CD4-positive, alpha-beta T cell treated with Interleukin-2 at 100 ng/mL for 4 hours (primary cell): ENCODE measurements at places on chromosomes 4 and X.

GRCh38 chr4:77538574-77539157 is 67.0 kb upstream of the CXCL13 start:
- no peak for DNase-seq

DNA sequence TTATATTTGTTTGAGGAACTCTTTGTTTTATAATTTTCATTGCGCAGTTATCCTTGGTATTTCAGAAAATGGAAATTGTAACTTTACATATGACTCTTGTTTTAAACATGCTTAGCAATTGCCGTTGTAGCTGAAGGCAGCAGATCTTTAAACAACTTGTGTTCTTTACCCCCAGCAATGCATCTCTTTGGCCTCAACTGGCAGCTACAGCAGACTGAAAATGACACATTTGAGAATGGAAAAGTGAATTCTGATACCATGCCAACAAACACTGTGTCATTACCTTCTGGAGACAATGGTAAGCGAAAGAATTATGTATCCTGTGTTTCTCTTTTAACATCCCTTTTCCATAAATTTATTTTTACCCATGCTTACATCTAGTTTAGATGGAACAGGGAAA is 263.6 kb downstream of the DCTD start:
- no peak for DNase-seq

GRCh38 chr4:185122681-185123345 is 20.3 kb upstream of the SLC25A4 start:
- DNase-seq: no peak

DNA sequence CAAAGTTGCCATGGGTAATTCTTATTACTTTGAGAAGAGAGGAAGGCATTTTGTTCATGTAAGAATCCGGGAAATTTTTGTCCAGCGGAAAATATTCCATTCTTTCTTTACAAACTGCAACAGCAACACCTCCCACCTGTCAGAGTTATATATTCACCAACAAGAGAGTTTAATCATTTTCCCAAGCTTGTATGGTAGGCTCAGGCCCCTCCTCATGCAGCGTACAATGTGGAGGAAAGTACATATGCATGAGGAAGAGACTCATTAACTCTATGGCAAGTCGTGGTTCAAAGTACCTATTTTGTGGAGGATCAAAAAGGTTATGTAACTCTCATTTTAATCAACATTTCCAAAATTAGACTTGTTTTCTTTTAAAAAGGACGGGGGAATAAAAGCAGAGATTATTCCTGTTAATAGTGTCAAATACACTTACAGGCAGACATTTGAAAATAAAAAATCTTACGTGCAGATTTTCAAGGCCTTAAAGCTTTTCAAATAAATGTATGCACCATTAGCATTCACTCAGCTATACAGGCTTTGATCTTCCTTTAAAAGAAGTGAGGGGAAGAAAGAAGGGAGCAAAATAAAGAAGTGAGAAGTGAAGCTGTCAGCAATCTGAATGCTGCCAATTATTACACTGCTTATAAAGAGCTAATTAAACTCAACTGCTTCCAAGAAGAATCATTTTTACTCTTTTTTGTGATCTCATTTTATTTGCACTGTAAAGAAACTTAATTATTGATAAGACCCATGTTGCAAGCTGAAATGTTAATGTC is 204.8 kb downstream of the FAT4 start:
- DNase-seq: no peak

DNA sequence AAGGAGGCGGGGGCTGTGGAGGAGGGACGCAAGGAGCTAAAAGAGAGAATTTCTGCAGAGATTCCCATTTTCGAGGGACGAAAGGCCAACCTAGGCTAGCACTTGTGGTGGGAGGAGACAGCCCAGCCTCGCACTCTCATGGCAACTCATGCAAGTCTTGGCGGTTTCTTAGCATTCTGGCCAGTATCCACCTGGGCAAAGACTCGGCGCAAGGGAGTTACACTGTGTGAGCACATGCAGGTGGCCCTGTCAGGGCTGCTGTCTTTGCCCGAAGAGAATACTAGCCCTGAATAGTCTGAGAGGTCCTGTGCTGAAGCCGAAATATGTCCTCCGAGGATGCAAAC is 15.5 kb downstream of the MCF2 start:
- no peak for DNase-seq

GRCh38 chr4:65653740-65654361 is 16.4 kb downstream of the EPHA5 start:
- no peak for DNase-seq

GRCh38 chrX:154044091-154044490 is 24.4 kb upstream of the IRAK1 start:
- DNase-seq: no peak

- DNase-seq: no peak
Measured at GRCh38 chrX:49058794-49059193, at the start of gene CCDC120. Gene CCDC120 (plus strand): TSS chrX:49058999. CDS start chrX:49062042, 3,043 bp downstream.

- no peak for DNase-seq
Measured at GRCh38 chr4:6324461-6324998, 54.9 kb downstream of the WFS1 start.

DNA sequence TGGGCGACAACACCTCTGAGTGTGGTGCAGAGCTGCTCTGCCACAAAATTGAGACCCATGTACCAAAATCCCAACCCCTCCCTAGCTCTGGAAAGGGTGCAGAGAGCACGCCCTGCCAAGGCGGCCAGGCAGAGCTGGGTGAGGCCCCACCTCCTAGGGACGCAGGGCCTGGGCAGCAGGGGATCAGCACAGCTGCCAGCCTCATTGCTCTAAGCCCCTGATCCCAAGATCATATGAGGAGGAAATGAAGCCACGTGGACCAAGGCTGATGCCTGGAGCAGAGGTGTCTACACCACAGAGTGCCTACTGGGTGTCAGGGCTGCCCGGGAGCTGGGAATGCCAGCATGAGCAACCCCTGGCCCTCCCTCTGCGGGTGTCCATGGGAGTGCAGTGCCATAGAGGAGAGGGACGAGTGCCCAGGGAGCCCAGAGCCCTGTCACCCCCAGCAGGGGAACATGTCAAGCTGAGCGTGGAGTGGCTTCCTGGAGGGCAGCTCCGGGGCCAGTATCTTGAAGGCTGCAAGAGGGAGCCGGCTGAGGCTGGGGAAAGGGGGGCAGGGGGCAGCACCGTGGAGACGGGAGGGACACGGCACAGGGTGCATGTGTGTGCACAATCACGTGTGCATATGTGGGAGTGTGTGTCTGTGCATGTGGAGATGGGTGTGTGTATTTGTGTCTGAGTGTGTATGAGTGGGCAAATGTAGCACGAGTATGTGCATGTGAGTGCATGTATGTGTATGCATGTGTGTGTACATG is 63.9 kb upstream of the PSAPL1 start:
- DNase-seq: no peak

DNA sequence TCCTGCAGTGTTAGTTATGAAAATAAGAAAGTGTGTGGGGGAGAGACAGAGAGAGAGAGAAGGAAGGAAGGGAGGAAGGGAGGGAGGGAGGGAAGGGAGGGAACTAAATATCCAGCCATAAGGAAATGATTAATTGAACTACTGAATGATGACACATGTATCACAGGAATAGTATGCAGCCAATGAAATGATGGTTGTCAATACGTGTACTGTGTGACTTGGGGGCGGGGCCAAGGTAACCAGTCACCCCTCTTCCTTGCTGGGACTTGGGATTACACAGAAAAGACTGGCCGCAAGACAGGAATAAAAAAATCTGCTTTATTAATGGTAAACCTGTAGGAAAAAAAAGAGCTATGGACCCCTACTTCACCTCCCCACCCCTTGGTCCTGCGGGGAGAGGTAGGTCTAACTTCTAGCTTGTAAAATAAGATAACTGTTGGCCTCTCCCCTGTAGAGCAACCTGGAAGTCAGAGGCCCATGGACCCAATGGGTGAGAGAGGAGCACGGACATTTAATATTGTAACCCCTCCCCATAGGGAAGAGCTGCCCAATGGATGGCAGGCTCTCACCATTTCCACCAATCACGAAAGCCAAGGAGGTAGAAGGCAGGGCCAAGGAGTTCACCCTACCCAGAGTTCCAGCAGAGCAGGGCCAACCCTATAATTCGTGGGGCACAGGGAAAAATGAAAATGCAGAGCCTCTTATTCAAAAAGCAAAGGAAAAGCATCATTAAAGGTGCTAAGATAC is 7.4 kb downstream of the PPP2R2C start:
- no peak for DNase-seq

GRCh38 chr4:104616401-104616820 is 121.7 kb upstream of the CXXC4 start:
- no peak for DNase-seq

- DNase-seq: no peak
Measured at GRCh38 chr4:10108391-10108790, 8.2 kb downstream of the WDR1 start.

- no peak for DNase-seq
Measured at GRCh38 chrX:108640817-108641216, 95.5 kb downstream of the IRS4 start.

- DNase-seq: peak; percentile 68
Measured at GRCh38 chr4:169810325-169811323, 52.9 kb upstream of the HPF1 start.

GRCh38 chr4:182888891-182889290 is 28.3 kb downstream of the DCTD start:
- DNase-seq: no peak

DNA sequence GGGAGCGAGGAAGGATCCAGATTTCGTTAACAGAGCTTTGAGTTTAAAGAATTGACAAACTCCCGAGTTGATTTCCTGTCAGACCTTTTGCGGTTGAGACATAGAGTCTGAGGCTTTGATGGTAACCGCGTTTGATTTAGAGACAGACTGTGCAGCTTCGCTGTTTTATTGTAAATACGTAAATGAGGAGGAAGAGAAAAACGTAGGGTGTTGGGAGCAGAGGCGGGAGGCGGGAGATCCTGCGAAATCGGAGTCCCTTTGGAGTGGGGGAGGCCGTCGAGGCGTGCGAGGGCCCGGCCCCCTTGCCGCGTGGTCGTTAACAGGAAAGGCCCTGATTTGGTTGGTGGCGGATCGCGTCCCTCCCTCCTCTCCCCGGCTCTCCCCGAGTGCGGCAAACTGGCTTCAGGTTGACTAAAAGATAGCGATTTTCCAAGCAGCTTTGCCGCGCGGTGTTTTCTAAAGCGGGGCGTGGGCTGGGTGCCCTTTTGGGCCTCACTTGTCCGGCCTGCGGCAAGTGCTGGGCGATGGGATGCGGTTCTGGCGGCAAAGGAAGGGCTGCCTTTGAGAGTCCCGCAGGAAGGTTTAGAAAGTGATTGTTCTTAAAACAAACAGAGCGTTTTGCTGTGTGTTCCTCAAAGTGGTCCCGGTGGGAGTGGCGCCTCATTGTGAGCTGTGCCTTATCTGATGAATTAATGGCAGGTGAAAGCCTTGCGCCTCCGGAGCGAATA is 857 bp downstream of the SCML1 start:
- peak; percentile 49 for DNase-seq

GRCh38 chr4:89616382-89616781 is 220.6 kb downstream of the SNCA start:
- no peak for DNase-seq

- no peak for DNase-seq
Measured at GRCh38 chr4:338759-339097, 1.1 kb downstream of the ZNF141 start.

- DNase-seq: no peak
Measured at GRCh38 chr4:78710536-78710935, 65.6 kb upstream of the BMP2K start.

DNA sequence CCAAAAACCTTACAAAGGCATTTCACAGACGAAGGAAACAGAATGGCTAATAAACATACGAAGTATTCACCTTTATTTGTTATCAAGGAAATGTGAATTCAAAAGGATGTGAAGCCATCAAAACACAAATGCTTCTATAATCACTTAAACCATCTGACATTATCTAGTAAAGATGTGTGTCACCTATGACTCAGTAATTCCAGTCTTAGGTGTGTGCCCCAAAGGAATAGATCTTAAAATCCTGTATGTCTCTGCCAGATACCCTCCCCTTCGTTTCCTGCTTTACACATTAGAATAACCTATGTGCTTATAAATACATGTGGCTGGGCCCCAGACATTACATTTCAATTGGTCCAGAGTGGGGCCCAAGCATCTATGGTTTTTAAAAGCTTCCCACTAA is 41.8 kb upstream of the CEP135 start:
- peak; percentile 38 for DNase-seq

- no peak for DNase-seq
Measured at GRCh38 chrX:40282946-40283660, 185.3 kb upstream of the BCOR start.

DNA sequence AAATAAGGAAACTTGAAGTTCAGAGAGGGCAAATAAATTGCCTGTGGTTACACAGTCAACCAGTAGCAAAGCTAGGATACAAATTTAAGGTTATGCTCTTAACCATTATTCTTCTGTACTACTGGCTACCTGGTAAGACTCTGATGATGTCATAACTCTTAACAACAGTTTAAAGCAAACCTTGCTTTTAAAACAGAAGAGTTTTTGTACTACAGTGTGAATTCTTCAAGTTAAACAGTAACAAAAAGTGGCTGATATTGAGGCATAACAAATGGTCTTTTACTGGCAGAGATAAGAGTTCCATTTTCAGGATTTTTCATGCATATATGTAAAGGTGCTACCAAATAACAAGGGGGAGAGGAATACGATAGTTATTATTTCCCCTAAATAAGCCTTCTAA is 23.4 kb downstream of the TAB3 start:
- DNase-seq: no peak

DNA sequence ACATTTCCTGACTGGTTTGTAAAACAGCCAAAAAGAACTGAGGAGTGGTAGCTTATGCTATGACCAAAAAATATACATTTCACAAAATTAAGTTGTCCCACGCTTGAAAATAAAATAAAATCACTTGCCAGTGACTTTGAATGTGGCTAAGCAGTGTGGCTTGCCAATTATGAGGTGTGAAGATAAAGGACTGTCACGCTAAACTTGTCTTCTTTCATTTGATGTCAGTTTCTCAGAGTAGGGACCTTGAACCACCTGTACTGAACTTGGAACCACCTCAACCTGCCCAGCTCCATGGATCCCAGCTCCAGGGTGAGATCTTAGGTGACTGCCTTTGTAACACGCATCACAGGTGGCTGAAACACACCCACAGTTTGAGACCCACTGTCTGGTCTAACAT is 113.7 kb upstream of the TBL1X start:
- DNase-seq: peak; percentile 4

DNA sequence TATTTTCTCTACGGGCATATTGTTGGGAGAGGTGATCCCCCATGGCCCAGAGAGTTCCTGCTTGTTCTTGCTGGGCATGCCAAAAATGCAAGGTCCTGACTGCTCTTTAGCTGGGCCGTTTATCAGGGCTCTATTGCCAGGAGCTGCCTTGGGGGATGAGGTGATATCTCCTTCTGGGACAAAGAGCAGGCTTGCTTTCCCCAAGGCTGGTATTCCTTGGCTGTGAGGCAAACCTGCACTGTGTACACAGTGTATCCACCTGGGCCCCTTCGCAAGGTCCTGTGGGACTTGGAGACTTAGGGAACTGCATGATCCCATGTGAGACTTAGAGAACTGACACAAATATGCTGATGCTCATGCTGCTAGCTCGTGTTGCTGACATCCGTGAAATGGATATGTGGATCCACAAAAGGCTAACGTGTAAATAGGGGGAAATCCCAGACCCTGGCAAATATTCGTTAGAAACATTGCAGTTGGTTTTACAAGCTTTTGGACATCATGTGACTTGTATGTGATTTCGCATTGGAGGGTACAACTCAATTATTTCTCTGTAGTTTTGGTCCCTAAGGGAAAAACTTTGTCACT is 24.4 kb upstream of the ZFX start:
- no peak for DNase-seq

- no peak for DNase-seq
Measured at GRCh38 chr4:169332583-169332982, 61.8 kb upstream of the SH3RF1 start.

GRCh38 chrX:53116101-53116500 is 22.2 kb downstream of the KANTR start:
- no peak for DNase-seq
